ENCODE measurements at places on chromosomes 2 and 18.

DNA sequence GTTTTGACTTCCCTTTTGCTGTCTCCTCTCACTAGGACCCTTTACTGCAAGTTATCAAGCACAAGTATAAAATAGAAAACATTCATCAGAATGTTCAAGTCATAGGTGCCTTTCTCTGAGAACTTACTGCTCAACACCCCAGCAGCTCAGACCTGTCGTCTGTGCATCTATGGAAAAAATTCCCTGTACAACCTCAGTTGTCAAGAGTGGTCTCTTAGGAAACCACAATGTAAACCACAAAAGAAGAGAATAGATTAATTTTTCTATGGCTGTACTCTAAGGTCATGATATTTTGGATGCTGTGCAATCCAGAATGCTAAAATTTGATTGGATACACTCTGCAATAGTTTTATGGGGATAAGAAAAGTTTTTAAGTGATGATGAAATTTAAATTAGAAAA, 84.1 kb downstream of the RBMS1 start:
- DNase-seq, result no peak

GRCh38 chr18:13450289-13451212, 232.0 kb downstream of the LDLRAD4 start:
- DNase-seq, result no peak

DNA sequence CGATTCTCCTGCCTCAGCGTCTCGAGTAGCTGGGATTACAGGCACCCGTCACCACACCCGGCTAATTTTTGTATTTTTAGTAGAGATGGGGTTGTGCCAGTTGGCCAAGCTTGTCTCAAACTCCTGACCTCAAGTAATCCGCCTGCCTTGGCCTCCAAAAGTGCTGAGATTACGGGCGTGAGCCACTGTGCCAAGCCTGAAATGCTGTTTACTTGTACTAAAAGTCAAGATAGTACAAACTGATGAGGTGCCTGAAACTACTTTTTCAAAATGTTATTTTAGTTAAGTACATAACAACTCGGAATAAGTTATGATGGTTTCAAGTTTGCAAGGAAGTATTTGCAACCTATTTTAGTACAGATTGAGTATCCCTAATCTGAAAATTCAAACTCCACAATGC, 85.7 kb downstream of the CEP192 start:
- no peak for DNase-seq

DNA sequence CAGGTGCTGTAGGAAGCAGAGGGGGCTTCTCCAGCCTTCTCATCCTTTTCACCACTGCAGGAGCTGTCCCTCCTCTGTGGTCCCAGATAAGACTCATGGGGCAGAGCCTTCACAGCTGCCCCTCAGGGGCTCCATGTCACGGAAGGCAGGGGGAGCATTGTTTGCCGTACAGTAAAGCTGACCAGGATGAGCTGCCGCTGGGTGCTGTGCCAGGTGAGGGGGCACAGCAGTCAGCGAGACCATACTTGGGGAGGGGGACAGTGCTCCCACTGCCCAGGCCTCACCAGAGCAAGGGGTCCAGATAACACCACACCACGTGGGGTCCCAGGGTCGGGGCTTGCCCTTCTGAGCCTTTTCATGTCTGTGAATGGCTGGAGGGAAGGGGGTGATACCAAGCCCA, 46.3 kb downstream of the PLEKHB2 start:
- no peak for DNase-seq

Measured in astrocyte of the spinal cord (primary cell).